Stimulated activated CD8-positive, alpha-beta memory T cell treated with anti-CD3 and anti-CD28 coated beads, Interleukin-15, amount 100 ng/mL, for 48 hours (primary cell): ENCODE measurements at places on chromosomes 3 and 15.

- no peak for DNase-seq
Observed at GRCh38 chr3:123371859-123372685, 76.8 kb downstream of the ADCY5 start.

GRCh38 chr15:69659454-69660050 lies 206.9 kb downstream of the RPLP1 start:
- no peak for DNase-seq

DNA sequence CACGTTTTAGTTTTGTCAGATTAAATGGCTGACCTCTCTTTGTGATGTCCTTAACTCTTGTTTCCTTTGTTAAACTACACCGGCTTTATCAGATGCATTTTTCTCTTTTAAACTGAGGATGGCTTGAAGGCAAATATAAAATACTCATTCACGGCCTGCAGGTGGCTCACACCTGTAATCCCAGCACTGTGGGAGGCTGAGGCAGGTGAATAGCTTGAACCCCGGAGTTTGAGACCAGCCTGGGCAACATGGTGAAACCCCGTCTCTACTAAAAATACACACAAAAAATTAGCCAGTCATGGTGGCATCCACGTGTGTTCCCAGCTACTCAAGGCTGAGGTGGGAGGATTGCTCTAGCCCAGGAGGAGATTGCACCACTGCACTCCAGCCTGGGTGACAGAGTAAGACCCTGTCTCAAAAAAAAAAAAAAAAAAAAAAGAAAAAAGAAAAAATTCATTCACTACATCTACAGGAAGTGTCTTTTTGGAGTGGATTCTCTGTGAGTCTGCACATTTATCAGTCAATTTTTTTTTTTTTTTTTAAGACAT lies 34.7 kb upstream of the SACM1L start:
- DNase-seq: no peak

DNA sequence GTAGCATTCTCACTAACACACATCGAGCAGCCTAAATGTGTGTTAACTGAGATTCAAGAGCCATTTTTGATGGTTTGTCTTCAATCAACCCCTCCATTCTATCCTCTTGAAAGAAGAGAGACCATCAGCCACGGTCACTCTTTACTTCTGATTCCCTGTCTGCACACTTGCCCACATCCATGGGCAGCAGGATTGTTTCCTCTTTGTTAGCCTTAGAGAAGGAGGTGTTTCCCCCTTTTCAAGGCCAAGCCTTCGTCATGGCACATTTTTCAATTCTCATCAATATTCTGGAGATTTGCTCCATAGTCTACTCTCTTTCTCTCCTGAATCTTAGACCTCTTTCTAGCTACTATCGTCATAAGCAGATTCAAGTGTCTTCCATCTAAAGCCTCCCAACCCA lies 522.4 kb upstream of the NAALADL2 start:
- no peak for DNase-seq

DNA sequence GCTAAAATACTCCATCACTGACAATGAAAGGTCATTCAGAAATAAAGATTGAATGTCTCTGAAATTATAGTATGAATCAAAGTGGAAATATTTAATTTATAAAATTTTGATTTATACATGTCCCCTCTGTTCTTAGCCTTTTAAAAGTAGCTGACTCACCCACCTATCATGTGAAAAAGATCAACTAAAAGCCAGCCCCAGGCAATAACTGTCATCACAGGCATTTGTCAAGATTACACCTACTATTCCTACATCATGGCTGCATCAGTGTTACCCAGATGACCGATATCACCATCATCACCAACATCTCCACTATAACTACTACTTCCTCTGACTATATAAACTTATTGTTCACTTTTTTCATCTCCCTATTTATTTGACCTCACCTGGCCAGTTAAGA lies 14.3 kb upstream of the PIK3R4 start:
- no peak for DNase-seq

DNA sequence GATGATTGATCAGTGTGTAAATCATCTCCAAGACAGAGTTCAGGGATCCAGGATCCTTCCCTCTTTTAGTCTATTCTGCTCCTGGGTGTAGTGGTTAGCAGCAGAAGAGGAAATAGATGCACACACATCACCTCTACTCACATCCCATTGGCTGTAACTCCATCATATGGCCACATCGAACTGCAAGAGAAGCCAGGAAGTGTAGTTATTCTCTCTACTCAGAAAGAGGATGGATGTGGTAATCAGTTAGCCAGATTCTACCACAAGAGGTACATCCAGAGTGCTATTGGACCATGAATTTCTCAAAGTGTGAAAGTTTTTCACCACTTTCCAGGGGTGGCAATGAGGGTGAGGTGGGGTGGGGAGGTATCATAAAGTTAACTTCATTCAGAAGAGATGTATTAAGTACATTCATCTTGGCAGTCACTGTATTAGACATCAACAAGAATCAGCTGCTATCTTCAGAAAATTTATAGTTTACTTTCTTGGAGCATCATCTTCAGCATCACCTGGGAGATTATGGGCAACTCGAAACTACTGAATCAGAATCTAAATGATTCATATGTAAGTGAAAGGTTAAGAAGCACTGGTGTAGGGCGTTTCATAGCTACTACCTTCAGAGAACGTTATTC lies 60.6 kb upstream of the GAP43 start:
- DNase-seq: no peak

DNA sequence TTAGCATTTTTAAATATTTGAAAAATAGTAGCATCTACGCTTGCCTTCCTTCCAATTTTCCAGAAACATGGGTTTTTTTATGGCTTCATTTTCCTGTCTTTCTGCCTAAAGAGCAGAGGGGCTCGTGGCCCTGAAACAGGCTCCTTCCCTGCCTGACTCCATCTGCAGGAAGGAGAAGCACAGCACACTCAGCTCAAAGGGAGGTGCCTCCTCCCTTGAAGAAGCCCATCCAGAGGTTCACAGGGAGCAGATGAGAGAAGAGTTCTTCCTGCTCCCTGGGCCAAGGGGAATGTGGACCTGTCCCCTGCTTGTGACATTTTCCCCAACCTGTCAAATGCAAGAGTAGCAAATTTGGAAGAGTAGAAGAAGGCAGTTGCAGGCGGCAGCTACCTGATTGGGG lies 55.8 kb downstream of the BBX start:
- no peak for DNase-seq

- DNase-seq: no peak
Observed at GRCh38 chr3:48397767-48398681, 26.0 kb downstream of the FBXW12 start.

GRCh38 chr15:39265261-39265660 lies 315.6 kb upstream of the THBS1 start:
- no peak for DNase-seq

- no peak for DNase-seq
Observed at GRCh38 chr3:102885289-102885688, 450.5 kb downstream of the ZPLD1 start.

- no peak for DNase-seq
Observed at GRCh38 chr3:177195242-177195991, 1.9 kb downstream of the TBL1XR1 start.

DNA sequence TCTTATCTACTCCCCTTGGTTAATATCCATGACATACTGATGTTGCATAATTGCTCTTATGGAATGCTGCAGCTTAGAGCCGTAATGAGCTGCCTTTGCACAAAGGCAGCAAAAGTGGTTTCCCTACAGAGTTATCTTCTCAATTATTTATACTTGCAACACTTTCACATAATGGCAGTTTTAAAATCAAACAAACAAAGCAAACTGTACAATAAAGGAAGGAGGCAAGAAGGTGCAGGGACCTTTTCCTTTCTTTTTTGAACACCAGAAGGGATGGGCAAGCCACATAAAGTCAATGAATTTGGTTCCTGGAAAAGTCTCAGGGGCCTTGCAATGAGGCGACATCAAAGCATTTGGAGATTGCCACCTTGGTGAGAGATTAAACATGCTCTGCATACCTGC lies 188.0 kb downstream of the MEIS2 start:
- no peak for DNase-seq

GRCh38 chr15:51706291-51706690 lies 25.0 kb downstream of the SCG3 start:
- DNase-seq: no peak

DNA sequence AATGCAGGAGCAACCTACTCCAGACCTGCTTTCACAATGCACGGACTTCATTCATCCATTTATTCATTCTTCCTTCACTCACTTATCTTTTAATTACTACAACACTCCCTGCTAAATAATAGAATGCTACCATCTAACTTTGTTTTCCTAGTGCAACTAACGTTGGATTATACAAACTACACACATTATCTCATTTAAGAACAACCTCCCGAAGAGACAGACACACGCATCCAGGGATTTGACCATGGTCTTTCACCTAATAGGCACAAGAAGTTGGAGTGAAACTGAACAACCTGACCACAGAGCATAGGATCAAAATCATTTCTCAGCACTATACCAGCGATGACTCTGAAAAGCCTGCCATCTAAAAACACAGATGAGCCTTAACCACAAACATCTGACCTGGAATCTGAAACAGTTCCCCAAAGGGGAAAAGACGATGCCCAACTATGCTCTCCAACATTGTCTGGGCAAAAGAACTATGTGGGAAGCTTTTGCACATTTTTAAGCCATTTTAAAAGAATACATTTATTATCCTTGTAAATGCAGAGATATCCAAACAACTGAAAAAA lies 21.0 kb downstream of the ZNF385D start:
- no peak for DNase-seq

- DNase-seq: no peak
Observed at GRCh38 chr3:124997303-124998246, 58.2 kb downstream of the HEG1 start.

DNA sequence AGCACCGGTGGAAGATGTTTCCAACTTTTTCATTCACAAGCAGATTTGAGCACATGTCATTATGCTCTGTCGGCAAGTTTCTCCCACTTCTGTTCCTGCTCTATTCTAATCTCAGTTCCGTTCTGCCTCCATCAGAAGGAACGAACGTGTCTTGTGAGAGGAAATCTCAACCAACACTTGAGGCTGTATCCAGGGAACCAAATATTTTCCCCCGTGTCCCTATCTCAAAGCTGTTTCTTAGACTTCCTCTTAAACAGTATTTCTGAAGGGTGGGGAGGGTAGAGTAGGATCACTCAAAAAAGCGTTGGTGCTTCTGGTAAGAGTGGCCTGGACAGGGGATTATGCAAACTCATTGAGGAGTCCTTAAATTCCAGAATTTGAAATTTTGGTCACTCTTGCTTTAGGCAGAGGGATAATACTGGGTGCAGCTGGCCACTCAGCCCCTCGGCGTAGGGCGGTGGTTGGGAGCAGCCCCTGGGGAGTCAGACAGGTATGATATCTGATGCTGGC lies 54.9 kb downstream of the FRMD4B start:
- DNase-seq: no peak

DNA sequence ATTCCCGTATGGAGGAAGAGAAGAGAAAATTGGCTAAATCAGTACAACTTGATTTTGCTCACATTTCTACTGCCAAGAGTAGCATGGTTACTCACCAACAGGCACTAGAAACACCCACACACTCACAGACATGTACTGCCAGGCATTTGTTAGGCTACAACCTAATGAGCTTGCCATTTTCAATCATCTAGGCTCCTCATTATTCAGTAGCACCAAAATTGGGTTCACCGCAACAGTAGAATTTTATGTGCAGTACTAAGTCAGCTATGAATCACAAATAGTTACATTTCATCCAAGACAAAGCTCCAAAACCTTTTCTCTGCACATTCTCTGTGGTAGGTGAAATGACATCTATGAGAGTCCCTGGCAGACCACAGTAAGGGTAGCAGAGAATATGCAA lies 15.0 kb upstream of the THUMPD3 start:
- no peak for DNase-seq

- no peak for DNase-seq
Observed at GRCh38 chr3:66856533-66856932, 141.6 kb upstream of the KBTBD8 start.

- DNase-seq: no peak
Observed at GRCh38 chr3:14606669-14607339, 44.8 kb upstream of the CCDC174 start.

GRCh38 chr15:61034678-61035291 lies 194.3 kb downstream of the RORA start:
- no peak for DNase-seq

GRCh38 chr15:46607077-46607476 lies 972.2 kb downstream of the SQOR start:
- DNase-seq: no peak

DNA sequence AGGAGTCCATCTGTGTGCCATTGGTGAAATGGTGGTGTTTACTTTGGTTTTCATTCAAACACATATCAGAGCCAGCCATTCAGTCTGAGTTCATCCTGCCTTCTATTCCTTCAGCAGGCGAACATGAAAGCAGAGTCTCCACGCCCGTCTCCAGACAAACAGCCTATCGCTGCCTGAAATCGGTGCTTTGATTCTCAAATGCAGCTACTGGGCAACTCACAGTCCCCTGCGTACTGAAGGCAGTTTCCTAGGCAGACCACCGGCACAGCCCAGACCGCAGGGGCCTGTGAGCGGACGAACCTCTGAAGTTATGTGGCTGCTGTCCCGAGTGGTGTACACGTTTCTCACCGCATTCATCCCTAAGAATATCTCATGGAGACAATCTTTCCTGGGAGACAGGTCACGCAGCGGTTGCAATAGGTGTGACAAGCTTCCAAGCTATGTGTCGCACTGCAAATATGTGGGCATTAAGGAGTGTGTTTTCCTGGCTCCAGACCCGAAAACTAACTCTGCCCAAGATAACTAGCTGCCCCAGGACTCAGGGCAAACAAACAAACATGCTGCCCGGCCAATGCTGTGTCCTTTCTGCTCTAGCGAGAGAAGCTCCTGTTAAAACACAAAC lies 16.9 kb upstream of the RYR3 start:
- no peak for DNase-seq

GRCh38 chr3:89232155-89232554 lies 124.7 kb downstream of the EPHA3 start:
- DNase-seq: no peak

DNA sequence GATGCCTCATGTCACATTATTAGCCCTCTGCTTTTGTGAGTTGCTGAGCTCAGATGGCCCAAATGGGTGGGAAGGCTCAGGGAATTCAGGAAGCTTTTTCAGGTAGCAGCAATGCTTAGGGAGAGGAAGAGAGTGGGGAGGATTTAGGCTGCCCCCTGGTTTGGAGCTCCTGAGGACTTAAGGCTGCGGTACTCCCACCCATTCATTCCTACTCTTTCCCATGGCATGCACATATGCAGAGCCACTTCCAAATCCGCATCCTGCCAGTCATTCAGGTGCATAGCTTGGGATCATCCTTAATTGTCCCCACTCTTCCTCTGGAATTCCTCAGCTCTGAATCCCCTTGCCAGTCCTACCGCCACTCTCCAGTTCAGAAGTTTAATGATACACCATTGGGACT lies 343.1 kb upstream of the FRG2C start:
- no peak for DNase-seq

GRCh38 chr3:51974277-51974962 lies 444 bp upstream of the ABHD14A start:
- no peak for DNase-seq

GRCh38 chr3:181718987-181719911 lies 7.5 kb downstream of the SOX2 start:
- DNase-seq: no peak

DNA sequence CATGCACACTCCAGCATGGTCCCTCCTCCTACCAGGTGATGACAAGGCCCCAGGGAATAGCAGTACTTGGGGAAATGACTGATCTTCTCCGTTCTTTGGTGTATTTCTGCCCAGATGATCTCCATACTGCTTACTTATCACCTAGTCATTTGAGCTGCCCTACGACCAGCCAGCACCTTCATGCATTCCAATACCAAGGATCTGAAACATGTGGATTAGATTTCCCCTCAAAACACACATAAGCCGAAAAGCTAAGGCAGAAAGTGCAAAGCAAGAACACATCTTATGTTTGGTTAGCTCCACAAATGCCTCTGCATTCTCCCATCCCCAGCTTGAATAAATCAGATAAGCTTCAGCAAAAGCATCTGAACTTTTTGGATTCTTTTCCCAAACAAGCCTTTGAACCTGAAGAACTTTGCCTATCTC lies 64.8 kb upstream of the BCL6 start:
- DNase-seq: no peak
